RWPE1 (cell line): ENCODE measurements at places on chromosomes 6 and 20.

DNA sequence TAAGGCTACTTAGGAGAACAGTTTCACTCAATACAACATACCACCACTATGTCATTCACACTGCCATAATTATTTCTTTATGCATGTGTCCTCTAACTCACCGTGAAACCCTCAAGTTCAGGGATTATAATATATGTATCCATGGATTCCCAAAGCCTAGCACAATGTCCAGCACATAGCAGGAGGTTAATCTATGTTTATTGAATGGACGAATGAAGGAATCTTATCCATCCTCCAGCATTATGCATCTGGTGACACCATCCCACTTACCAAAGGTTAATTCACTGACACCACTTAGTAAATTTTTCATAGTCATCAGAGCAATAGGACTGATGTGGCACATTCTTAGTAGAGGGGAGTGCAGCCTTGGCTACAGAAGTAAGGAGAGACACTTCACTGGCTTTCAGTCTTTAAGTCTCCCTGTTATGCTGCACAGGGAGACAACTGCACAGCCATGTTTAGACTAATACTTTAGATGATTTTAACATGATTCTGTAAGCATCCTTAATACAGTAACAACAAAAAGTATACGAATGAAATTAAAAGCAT, 49.7 kb downstream of the EPHA7 start:
- DNase-seq, result no peak

DNA sequence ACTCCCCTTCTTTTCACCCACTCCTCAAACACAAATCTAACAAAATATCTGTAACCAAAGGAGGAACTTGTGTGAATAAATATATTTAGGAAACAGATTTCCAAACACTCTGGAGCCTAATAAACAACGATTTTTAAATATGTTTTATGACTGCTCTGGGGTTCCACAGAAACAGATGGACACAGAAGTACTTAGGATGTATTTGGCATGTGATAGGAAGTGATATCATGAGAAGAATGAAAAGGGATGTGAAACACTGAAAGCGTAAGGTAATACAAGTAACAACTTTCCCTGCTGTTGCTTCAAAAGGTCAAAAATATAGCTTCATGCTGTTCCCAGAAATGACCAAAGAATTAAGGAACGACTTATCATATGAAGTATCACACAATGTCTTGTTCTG, 26.1 kb upstream of the ENPP1 start:
- no peak for DNase-seq

DNA sequence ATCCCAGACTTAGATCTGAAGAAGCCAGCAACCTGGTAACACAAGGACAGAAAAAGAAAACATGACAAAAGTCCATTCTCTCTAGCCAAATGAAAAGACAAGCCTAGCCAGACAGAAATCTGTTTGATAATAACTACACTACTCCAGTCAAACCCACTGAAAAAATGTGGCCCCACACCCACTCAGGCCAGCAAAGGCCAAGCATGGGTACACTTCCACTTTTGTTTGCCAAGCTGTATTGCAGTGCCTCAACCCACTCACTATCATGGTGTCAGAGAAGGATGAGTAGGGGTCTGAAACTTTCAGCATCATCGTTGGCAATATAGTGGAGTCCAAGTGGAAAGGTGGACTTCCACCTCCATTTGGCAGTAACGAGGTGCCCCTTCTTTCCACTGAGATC, 45.8 kb downstream of the EPM2A start:
- DNase-seq, result no peak

DNA sequence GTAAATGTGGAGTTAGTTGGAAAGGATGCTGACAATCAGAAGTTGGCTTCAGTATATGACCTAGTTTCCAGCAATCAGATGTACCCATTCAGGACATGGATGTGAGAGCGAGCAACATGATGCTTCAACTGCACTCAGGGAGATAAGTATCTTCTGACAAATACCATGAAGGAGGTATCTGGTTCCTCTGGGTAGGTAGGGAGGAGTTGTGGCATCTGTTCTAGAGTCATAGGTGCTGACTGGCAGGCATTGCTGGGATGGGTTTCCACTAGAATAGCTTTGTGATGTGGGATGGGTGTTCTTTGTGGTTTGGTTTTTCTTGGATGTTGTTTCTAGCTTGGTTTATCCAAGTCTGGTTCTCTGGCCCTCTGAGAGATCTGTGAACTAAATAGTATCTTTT, 3.9 kb upstream of the REV3L start:
- DNase-seq, result no peak

DNA sequence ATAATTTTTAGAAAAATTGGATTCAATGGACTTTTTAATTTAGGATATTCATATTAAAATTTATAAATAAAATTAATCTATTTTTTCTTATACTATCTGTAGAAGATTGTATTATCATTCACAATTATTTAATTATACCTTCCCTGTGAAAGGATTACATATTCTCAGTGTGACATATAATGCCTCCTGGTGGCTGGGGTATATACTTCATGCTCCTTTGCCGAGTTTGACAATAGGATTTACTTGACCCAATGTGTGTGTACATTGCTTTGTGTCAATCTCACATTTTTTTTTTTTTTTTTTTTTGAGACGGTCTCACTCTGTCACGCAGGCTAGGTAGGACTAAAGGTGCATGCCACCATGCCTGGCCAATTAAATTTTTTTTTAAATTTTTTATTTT, 230.0 kb upstream of the CHD6 start:
- no peak for DNase-seq

DNA sequence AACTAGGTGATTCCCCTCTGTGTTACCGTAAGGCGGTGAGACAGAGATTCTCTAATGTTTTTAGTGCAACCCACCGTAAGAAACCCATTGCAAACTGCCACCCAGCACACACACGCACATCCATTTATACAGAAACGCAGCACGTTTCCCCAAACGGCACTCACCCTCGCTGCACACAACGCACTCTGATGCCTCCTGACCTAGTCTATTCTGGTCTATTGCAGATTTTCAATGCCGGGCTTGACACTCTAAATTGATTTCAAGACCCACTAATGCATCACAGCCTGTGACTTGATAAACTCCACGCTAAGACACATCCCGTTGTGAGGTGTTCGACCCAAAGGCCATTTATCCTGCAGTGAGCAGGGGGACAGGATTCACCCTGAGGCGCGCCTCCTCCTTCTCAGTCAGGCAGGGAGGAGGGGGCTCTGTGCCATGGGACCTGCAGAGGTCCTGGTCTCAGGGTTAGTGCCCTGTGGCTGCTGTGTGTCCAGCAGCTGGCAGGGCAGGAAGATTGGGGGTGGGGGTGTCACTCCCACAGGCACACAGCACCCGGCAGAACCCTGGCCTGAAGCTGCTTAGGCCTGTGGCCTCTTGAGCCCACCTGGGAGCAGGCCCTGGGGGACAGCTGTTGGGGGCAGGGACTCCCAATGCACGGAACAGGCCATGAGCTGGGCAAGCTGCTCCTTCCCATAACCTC, 335.6 kb downstream of the PREX1 start:
- no peak for DNase-seq

- DNase-seq, result no peak
Observed at GRCh38 chr20:44696315-44696714, 18.9 kb upstream of the CCN5 start.

DNA sequence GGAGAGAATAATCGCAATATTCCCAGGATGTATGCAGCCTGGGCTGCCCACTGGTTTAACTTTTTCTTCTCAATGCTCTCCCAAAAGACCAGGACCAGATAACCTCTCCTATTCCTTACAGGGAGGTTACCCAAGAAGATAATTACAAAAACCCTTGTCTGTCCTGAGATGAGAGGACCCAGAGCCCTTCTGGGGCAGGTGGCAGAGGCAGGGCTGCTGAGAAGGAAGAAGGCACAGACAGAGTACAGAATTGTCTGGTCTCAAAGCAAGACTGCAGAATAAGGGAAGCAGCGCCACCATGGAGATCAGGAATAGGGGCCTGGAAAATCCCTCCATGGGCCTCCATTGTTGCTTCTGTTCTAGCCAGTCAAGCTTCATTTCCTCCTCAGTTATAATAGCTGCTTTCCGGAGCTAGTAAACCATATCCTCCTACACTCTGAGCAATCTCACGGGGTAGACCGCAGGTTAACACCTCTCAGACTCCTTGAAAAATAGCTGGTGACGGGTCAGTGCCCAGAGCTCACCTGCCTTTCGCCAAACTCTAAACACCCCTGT, 463 bp upstream of the HLA-DMB start:
- DNase-seq, result no peak

- DNase-seq, result no peak
Observed at GRCh38 chr20:38252292-38253288, 7.9 kb downstream of the KIAA1755 start.

DNA sequence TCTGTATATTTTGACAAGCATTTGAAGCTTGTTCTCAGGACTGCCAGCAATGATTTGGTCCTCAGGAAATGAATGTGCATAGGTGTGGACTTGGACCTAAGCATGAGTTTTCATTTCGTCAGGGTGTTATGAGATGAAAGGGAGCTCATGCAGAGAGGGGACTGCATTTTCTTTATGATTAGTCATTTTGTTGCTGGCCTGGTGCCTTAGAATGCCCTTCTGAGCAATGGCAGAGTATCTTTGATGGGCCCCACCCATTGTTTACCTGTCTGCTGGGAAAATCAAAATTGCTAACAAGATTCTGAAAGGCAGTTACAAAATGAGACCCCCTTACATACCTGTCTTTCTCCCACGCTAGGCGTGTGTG, 51.5 kb upstream of the MTHFD1L start:
- peak; percentile 77 for DNase-seq

DNA sequence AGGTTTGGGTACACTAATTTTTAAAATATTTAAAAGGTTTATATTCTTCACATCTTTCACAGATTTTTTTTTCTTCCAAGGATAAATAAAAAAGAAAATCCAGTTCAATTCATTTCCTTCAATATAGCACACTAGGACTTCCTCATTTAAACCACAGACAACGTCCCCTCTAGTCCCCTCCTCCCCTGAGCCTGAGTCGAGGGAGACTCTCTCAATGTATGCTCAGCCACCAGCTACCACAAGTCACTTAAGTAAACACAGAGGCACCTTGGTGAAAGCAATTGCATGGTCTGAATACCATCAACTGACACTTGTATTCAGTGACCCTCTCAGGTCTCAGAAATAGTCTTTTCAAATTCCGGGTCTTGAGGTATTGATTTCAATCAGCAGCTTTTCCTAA, 88.6 kb downstream of the SIM1 start:
- DNase-seq, result no peak

GRCh38 chr20:29306390-29307072, 1950.9 kb upstream of the DEFB115 start:
- DNase-seq, result no peak

- peak; percentile 59 for DNase-seq
Observed at GRCh38 chr20:48098099-48098498, 312.8 kb upstream of the SULF2 start.

DNA sequence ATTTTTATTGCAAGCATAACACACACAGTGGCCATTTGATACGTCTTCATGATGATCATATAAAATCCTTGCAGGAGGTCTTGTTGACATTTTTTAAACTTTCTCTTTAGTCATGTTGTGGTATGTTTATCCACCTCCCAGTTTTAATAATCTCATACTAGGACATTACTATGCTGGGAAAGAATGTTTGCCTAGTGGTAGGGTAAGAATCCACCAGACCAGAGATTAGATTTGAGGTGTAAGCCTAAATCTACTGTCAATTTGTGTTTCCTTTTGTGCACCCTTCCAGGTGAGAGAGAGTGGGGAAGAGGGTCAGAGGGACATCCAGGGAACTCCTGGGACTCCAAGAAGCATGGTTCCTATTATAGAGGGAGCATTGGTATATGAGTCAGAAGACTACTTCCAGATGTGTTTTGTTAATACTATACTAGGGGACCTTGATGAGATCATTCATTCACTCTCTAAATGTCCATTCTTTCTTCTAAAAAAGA, 298.3 kb upstream of the SASH1 start:
- no peak for DNase-seq

GRCh38 chr6:111256646-111257045, 169.3 kb downstream of the SLC16A10 start:
- DNase-seq, result no peak

DNA sequence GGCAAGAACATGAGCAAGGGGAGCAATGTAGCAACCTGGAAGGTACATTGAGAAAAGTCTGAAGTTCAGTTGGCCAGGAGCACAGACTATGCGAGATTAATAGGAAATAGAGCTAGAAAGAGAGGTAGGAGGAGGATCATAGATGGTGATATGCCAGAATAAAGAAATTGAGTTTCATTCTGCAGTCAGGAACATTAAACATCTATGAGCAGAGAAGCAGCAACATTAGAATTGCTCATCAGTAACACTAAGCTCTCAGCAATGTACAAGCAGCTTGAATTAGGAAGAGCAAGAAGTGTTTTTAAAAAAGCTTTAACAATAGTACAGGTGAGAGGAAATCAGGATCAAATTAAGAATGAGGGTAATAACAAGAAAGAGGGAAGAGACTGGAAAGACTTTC, 467.9 kb downstream of the PHF3 start:
- DNase-seq, result no peak

DNA sequence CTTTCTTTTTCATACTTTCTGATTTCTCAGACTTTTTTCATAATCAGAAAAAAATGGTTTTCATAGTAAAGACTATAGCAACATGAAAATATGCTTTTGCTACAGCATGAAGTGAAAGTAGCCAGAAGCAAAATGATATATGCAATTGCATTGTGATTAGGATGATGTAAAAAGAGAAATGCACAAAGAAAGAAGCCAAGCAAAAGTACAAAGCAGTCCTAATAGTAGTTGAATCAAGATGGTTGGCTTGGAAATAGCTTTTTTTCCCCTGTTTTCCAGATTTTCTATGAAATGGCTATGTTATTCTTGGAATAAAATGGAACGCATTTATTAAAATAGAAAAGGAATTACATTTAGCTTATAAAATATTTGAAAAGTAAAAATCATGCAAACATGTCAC, 77.3 kb downstream of the SEL1L2 start:
- DNase-seq, result no peak

GRCh38 chr20:43787937-43788336, 61.1 kb upstream of the GTSF1L start:
- DNase-seq, result no peak

- DNase-seq, result no peak
Observed at GRCh38 chr6:3361312-3362037, 95.4 kb downstream of the SLC22A23 start.

- no peak for DNase-seq
Observed at GRCh38 chr6:111624401-111625098, 18.9 kb upstream of the TRAF3IP2 start.

- no peak for DNase-seq
Observed at GRCh38 chr6:70150521-70150920, 152.4 kb downstream of the COL9A1 start.

- DNase-seq, result no peak
Observed at GRCh38 chr6:111157412-111157811, 70.1 kb downstream of the SLC16A10 start.

DNA sequence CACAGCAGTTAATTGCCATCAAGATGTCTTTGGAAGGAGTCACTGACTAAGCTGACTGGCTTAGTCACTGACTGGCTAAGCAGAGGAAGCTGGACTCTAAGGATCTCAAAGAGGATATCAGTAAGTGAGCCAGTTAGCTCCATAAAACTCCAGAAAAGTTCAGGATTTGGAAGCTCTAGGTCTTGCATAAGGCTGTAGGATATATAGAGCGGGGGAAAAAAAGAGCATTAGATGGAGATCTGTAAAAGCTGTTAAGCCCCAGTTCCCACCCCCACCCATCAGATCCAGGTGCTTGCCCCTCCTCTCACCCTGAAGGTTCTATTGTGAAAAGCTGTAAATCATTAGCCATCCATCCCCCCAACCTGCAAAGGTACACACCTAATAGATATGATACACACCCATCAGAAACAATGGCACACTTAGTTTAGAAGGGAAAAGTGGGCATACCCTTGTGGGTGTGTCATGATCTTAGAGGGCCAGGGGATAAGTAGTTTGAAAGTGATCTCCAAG, 32.2 kb downstream of the CARMIL1 start:
- peak; percentile 53 for DNase-seq

GRCh38 chr20:60137657-60138245, 179.5 kb downstream of the CDH26 start:
- peak; percentile 51 for DNase-seq
